ENCODE measurements at places on chromosomes 3 and 15.
A peak's percentile ranks its signal among the peaks of the same experiment; 100 is the strongest.

DNA sequence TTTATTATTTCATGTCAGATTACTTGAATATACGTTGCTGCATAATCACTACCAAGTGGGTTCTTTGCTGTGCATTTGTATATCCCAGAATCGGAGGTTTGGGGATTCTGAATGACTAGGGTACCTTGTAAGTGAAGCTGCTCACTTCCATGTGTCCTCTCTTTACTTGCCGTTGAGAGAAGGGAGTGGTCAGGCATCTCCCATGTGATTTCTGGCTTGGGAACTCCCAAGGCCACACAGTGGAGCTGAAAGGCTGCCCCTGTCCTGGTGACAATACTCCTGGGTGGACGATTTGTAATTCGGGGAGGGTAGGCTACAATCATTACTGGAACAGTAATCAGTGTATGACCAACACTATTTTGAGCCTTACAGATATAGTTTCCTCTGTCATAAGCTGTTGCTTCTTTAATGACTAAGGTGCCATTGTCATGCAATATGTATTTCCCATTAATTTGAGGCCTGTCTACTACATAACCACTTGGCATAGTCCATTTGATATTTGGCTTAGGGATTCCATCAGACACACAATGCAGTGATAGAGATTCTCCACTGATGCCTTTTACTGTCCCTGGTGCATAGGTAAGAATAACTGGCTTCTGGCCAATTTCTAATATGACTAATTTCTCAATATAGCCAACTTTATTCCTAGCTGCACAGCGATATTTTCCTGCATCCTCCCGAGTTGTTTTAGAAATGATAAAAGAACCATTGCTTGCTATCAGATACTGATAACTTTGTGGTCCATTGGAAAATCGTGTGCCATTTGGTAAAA, 24.0 kb downstream of the IGSF10 start:
- no peak for DNase-seq

- no peak for DNase-seq
These were observed 230.8 kb downstream of the FEZF2 start for GRCh38 chr3:62142331-62143085.

DNA sequence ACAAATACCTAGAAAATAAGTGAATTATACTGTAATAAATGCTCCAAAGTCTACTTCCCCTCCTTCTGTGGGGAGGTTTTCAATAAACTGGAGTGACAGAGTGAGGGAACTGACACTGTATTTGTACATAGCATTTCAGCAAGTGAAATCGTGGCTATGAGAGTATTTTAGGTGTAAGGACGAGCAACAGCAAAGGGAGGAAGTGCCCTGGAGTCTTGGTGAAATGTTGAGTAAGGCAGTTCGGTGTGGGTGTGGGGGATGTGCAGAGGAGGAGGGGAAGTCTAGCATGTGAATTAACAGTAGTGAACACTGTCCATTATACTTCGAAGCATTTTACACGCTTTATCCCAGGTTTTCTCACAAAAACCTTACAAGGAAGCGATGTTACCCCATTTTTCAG, 18.1 kb upstream of the P2RY13 start:
- DNase-seq = no peak

- DNase-seq = no peak
These were observed 269.2 kb downstream of the ZBBX start for GRCh38 chr3:167110901-167111300.

- no peak for DNase-seq
These were observed 389.9 kb downstream of the FEZF2 start for GRCh38 chr3:61983479-61983878.

DNA sequence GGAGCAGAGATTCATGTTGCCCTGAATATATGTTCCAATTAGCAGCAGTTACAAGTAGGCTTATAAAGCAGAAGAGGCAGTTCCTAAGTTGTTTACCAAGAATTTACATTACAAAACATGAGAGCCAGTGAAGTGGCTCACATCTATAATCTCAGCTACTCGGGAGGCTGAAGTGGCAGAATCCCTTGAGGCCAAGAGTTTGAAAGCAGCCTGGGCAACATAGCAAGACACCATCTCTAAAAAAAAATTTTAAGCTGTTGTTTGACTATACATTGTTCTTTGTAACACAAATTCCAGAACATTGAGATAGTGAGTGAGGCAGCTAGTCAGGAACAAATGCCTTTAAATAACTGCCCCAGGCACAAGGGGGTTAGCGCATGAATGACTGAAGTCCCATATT, 10.3 kb upstream of the ZMAT3 start:
- no peak for DNase-seq

DNA sequence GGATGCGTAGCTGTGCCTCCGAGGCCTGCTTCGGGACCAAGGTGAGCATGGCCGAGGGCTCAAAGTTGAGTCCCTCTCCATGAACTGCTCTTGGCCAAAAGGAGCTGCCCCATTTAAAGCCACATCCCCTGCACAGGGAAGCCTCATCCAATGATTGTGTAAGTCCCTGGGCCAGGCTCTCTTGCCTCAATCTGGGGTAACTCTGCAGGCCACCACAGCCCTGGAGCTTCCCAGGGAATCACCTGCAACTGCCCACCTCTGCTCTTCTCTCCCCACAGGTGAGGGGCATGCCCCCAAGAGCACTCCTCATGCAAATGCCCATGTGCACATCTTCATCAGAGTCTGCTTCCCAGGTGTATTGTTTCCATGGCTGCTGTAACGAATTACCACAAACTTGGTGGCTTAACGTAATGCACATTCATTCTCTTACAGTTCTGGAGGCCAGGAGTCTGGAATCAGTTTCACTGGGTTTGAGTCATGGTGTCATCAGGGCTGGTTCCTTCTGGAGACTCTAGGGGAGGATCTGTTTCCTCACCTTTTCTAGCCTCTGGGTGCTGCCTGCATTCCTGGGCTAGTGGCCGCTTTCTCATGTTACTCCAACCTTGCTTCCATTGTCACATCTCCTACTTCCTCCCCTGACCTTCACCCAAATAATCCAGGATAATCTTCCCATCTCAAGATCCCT, 25.0 kb upstream of the LOXL1 start:
- DNase-seq = no peak

GRCh38 chr3:60989626-60990441, 261.4 kb downstream of the FHIT start:
- no peak for DNase-seq

DNA sequence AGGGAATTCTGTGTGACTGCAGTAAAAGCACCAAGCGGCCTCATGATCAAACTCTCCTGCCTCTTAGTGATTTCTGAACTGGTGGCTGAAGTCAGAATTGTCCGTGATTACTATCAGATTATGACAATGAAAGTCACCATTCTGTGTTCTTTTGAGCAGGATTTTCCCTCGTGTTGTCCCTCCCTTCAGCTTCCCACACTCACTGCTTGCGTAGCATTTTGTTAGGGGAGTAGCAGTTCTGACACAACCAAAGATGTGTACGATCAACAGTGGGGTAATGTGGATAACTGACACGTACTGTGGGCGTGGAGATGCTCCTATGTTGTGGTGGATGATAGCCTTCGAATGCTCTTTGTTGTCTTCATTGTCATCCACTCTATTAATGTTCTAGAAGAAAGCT, 67.8 kb upstream of the ICE2 start:
- DNase-seq = no peak

- no peak for DNase-seq
These were observed 72.1 kb downstream of the TMEM212 start for GRCh38 chr3:171915275-171915674.

DNA sequence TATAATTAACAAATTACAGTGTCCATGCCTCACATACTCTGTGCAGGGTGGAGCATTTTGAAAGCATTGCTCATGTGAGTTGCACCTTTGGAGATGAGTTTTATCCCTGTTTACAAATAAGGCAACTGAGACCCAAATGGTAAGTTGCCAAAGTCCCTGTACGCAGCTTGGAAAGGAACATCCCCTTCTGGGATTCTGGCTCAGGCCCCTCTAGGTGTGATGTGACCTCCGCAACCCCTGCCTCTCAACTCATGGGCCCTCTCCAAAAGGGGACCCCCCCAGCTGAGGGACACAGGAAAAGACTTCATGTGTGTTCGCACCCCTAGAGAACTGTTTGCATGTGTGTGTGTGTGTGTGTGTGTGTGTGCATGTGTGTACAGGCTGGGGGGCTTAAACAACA, 25.3 kb downstream of the PRR20G start:
- no peak for DNase-seq

GRCh38 chr3:184377374-184377773, 633 bp downstream of the THPO start:
- DNase-seq = no peak

GRCh38 chr15:68305420-68305871, 27.9 kb downstream of the FEM1B start:
- DNase-seq = no peak

DNA sequence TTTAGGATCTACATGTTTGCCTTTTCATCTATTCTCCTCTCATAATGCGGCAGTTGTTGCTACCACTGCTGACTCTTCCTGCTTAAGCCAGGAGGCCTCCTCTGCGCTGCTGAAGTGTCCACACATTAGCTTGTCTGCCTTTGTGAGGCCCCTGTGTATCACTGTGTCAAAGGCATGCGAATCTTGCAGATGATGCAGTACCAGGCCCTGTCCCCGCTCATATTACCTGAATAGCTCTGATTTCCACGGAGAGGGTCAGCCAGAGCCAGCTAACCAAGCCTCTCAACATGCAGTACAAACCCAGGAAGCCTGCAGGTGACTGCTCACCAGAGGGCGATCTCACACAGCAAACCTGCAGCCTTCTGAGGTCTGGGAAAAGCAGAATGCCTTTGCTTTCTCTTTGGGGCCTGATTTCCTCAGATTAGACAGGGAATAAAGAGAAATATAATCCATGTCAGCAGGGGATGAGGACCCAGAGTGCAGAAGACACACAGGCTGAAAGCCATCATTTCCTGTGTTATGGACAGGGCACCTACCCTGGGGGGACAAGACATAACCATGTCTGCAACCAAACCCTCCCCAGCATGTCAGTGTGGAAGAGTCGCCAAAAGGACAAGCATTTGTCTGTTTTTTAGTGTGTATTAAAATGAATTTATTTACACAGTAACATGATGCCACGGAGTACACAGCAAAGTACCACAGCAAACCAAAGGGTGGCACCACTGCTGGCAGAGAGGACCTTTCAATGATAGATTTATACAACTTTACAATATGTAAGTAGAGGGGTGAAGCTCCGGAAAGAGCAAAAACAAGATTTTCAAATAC, 36.8 kb upstream of the TSPAN3 start:
- DNase-seq = peak; percentile 63
